ENCODE measurements at places on chromosomes 11 and 22. TPM values are rescaled to one million over a fixed set of nuclear protein-coding genes. Genes with fewer than 3 reads are reported as not detected.

DNA sequence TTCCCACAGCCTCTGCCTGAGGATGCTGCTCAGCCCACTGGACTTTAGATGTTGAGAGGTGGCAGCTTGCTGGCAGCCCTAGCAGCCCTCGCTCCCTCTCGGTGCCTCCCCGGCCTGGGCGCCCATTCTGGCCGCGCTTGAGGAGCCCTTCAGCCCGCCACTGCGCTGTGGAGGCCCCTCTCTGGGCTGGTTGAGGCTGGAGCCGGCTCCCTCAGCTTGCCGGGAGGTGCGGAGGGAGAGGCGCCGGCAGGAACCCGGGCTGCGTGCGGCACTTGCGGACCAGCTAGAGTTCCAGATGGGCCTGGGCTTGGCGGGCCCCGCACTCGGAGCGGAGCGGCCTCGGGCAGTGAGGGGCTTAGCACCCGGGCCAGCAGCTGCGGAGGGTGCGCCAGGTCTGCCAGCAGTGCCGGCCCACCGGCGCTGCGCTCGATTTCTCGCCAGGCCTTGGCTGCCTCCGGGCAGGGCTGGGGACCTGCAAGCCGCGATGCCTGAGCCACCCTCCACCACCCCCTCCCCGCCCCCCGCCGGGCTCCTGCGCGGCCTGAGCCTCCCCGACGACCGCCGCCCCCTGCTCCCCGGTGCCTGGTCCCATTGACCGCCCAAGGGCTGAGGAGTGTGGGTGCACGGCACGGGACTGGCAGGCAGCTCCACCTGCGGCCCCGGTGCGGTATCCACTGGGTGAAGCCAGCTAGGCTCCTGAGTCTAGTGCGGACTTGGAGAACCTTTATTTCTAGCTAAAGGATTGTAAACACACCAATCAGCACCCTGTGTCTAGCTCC, 446.2 kb downstream of the INSC start:
- DNase-seq: no peak
- H3K36me3 ChIP-seq: no peaks in the 10 kb centered on the region
- no peak overlapping the region for H3K4me3 ChIP-seq
- no peaks in the 10 kb centered on the region for H3K4me1 ChIP-seq

- H3K4me1 ChIP-seq: peaks cover 8% of the 10 kb centered on the region
- no peaks in the 10 kb centered on the region for H3K36me3 ChIP-seq
- H3K27me3 ChIP-seq: no peaks in the 10 kb centered on the region
- H3K27ac ChIP-seq: no peak overlapping the region
- H3K4me3 ChIP-seq: no peak overlapping the region
- no peak for DNase-seq
These were observed 75.2 kb downstream of the MN1 start for GRCh38 chr22:27726331-27726685.

DNA sequence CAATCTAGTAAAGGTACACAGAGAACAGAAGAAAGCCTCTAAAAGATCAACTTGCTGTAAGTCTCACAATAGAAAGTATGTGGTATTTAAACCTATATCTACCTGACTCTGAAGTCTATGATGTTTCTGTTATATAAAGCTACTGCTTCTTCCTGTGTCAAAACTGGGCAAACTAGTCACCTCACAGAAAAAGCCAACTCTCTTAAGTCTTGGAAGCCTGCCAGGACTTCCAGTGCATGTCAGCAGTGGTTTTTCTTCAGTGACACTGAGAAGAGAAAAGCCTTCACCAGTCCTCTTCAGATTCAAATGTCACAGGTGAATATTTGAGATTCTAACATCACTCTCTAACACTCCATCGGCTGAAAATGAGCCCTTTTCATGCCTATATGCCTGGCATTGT, 808.0 kb downstream of the DLG2 start:
- H3K27ac ChIP-seq: no peak overlapping the region
- DNase-seq: no peak
- no peaks in the 10 kb centered on the region for H3K4me1 ChIP-seq
- H3K4me3 ChIP-seq: no peak overlapping the region
- no peaks in the 10 kb centered on the region for H3K36me3 ChIP-seq
- no peaks in the 10 kb centered on the region for H3K27me3 ChIP-seq

- no peaks in the 10 kb centered on the region for H3K36me3 ChIP-seq
- peaks cover 3% of the 10 kb centered on the region for H3K27me3 ChIP-seq
- no peak overlapping the region for H3K4me3 ChIP-seq
- H3K27ac ChIP-seq: no peak overlapping the region
- peaks cover 24% of the 10 kb centered on the region for H3K4me1 ChIP-seq
These were observed 65.2 kb downstream of the MPPED1 start for GRCh38 chr22:43476751-43477725.

Gene KCNJ11
- 0.46 TPM for polyA plus RNA-seq

GRCh38 chr22:31892080-31892433, 52.3 kb upstream of the YWHAH start:
- no peaks in the 10 kb centered on the region for H3K27me3 ChIP-seq
- H3K4me1 ChIP-seq: no peaks in the 10 kb centered on the region
- no peak for DNase-seq
- H3K36me3 ChIP-seq: peaks cover 64% of the 10 kb centered on the region

- H3K4me3 ChIP-seq: no peak overlapping the region
- no peaks in the 10 kb centered on the region for H3K27me3 ChIP-seq
These were observed 37.6 kb downstream of the RAB30 start for GRCh38 chr11:83033972-83034672.

Gene HEPN1
- polyA plus RNA-seq: not detected

DNA sequence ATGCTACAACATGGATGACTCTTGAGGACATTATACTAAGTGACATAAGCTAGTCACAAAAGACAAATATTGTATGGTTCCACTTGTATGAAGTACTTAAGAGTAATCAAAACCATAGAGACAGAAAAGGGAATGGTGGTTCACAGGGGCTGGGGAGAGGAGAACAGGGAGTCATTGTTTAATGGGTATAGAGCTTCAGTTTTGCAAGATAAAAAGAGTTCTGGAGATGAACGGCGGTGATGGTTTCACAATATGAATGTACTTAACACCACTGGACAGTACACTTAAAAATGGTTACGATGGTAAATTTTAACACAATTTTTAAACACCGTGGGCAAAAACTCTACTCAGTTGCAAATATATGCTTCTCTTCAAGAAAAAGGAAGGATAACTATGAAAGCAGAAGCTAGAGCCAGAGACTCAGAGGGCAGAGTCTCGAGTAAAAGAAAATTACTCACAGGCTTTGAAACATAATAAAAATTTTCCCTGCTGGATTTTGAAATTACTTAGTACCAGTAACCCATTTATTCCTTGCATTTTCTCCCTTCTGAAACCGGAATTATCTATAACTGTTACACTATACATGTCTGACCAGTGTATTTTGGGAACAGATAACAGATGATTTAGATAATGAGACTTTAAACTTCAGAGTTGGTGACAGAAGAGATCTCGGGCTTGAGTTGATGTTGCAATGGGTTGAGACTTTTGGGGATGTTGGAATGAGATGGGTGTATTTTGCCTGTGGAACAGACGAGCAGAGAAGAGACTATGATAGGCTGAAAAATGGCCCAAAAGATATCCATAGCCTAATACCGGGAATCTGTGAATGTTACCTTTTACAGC, 15.0 kb downstream of the MRTFA start:
- H3K4me1 ChIP-seq: peaks cover 6% of the 10 kb centered on the region
- no peak overlapping the region for H3K27ac ChIP-seq
- no peak for DNase-seq
- H3K27me3 ChIP-seq: no peaks in the 10 kb centered on the region
- H3K36me3 ChIP-seq: peaks cover 2% of the 10 kb centered on the region

- no peak overlapping the region for H3K4me3 ChIP-seq
- no peak overlapping the region for H3K27ac ChIP-seq
- H3K36me3 ChIP-seq: no peaks in the 10 kb centered on the region
- H3K27me3 ChIP-seq: no peaks in the 10 kb centered on the region
- H3K4me1 ChIP-seq: no peaks in the 10 kb centered on the region
These were observed 199.0 kb upstream of the NECTIN1 start for GRCh38 chr11:119928047-119928446.

GRCh38 chr11:112216561-112217105, 9.6 kb upstream of the PTS start:
- no peaks in the 10 kb centered on the region for H3K36me3 ChIP-seq
- peaks cover 6% of the 10 kb centered on the region for H3K4me1 ChIP-seq
- no peaks in the 10 kb centered on the region for H3K27me3 ChIP-seq
- no peak overlapping the region for H3K4me3 ChIP-seq

Gene MS4A3
- not detected for polyA plus RNA-seq

- H3K27ac ChIP-seq: no peak overlapping the region
- H3K27me3 ChIP-seq: no peaks in the 10 kb centered on the region
- no peak for DNase-seq
These were observed 20.6 kb upstream of the RAPSN start for GRCh38 chr11:47469361-47470179.

- no peak for DNase-seq
- H3K36me3 ChIP-seq: peaks cover 3% of the 10 kb centered on the region
- peak overlapping the region; percentile 6 for H3K27ac ChIP-seq
- peaks cover 11% of the 10 kb centered on the region for H3K4me1 ChIP-seq
These were observed 147.9 kb downstream of the ATG16L2 start for GRCh38 chr11:72962084-72962483.

All from B cell (primary cell).